ENCODE measurements at places on chromosomes 6 and 20.

- DNase-seq = no peak
Measured at GRCh38 chr6:40135491-40136072, 201.3 kb upstream of the MOCS1 start.

- no peak for DNase-seq
Measured at GRCh38 chr6:158849899-158850806, 31.0 kb upstream of the EZR start.

GRCh38 chr20:9510911-9511310 is 3.5 kb upstream of the LAMP5 start:
- no peak for DNase-seq

DNA sequence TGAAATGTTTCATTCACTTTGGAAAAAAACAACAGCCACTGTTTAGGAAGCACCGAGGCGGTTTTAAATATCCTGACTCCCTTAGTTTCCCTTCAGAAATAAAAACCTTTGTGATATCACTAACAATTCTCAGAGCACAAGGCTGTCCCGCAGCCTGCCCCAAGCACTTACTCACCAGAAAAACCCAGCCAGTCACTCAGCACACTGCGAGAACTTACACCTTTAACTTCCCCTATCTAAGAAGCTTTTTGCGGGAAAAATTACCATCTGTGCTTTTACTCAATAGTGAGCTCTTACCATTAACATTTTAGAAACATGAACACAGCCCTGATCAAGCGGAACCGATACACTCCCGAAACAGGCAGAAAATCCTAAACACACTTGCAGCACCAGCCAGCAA is 9.3 kb downstream of the ZBTB46 start:
- DNase-seq = no peak

DNA sequence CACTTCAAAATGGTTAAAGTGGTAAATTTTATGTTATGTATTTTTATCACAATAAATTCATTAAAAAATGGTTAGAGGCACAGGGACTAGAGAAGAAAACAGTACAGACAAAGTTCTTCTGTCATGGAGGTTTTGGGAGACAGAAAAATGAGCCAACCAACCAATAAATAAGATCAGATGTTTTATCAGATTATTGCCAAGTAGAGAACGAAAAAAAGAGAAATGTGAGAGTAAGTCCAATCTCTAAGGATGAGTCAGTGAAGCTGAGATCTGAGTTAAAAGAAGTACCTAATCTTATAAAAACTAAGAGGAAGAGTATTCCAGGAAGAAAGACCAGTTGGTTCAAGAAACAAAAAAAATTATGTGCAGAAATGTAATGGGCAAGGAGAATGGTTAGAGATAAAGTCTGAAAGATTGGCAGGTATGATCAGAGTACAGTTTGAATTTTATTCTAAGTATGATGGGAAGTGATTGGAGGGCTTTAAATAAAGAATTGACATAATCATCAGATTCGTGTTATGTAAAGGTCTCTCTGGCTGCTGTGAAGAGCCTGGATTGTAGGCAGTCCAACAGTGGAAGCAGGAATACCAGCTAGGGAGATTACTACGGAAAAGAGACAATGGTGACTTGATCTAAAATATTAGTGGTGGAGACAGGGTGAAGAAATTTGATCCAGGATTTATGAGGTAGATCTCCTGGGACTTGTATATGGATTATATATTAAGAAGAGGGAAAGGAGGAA is 79.6 kb downstream of the RCAN2 start:
- DNase-seq = no peak

DNA sequence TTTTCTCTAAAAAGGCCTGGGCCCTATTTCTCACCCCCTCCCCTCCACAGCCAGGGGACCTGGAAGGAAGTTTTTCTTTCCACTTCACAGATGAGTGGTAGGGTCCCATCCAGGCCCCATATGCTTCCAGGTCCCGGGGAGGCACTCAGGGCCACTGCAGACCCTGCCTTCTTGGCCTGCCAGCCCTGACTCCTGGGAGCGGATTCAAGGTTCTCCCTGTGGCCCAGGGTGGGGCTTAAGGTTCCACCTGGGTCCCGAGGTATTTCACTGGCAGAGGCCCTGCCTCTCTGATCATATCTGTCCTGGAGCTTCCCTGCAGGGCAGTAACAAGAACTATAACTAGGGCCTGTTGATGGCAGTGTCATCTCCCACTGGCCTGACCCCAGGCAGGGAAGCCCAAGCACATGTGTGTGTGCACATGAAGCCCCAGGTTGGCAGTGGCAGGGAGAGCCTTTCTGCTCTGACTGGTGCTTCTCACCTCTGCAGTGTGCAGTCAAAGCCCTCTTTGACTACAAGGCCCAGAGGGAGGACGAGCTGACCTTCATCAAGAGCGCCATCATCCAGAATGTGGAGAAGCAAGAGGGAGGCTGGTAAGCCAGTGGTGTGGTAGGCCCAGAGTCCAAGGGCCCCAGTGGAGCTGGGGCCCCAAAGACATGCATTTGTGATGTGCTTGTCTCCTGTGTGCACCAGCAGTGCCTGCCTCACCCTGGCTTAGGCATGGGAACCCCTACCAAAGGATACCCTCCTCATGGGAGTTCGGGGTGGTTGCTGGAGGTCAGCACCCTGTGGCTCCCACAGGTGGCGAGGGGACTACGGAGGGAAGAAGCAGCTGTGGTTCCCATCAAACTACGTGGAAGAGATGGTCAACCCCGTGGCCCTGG is 31.2 kb downstream of the PLCG1 start:
- DNase-seq = no peak

DNA sequence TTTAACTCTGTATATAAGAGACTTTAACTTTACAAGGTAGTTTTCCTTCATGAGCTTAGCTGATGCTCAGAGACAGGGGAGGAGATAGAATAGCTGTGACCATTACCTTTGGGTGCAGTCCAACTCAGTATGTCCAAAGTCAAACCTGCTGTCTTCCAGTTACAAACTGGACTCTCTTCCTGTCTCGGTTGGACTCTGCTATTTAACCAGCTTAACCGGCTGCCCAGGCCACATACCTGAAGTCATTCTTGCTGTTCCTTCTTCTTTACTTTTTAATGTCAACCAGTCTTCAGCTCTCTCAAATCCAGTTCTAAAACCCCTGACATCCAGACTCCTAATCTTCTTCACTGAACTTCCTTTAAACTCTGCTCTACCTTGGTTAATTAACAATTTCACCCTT is 138.3 kb upstream of the TSHZ2 start:
- DNase-seq = no peak

GRCh38 chr6:55528624-55529023 is 50.4 kb downstream of the HMGCLL1 start:
- DNase-seq = no peak

- DNase-seq = peak; percentile 68
Measured at GRCh38 chr6:13194852-13195251, 133.5 kb downstream of the TBC1D7 start.
